ENCODE measurements at places on chromosomes 6 and 20.

DNA sequence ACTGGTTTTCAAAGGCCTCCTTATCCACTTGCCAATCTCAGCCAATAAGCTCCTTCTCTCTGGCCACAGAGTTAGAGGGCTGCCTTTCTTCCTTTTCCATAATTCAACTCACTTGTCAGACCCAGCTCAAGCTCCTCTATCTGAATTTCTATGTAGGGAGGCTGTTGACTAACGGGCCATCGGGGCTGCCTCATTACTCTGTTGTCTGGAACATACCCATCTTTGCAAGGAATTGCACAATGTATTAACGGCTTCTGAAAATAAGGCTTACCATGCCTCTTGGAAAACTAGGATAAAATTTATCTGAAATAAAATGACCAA is 28.5 kb upstream of the KIF6 start:
- no peak for DNase-seq

DNA sequence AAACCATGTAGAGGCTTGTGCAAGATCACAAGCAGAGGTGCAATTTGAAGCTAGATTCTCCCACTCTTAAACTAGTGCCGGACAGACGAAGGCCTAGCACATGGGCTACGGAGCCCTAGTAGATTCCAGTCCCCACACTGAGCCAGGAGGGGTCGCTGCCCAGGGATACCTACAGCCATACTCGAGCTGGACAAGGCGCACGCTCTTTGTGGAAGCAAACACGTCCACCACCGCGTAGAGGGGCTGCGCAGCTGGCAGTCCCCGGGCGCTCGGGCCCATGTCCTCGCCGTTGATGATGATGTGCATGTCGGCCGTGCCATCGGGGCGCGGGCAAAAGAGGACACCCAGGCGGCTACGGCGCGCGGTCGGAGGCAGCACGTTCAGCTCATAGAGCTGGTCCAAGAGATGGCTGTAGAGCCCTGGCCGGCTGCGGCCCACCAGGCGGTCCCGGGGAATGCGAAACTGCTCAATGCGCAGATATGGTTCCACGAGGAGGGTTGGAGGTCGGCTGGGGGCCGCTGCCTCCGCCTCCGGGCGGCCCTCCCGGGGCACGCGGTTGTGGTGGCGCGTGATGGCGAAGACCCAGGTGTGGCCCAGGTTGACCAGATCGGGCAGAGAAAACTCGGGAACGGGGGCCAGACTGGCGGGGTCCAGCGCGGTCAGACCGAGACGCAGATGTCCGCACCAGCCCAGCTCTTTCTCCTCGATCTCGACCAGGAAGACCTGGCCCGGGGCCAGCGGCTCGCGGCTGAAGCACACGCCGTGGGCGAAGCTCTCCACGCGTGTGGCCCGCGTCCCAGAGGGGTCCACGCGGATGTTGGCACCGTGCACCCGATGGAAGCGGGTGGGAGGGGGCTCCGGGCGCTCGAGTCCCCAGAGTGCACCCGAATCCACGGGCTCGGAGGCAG is 677 bp downstream of the NEURL2 start:
- no peak for DNase-seq

DNA sequence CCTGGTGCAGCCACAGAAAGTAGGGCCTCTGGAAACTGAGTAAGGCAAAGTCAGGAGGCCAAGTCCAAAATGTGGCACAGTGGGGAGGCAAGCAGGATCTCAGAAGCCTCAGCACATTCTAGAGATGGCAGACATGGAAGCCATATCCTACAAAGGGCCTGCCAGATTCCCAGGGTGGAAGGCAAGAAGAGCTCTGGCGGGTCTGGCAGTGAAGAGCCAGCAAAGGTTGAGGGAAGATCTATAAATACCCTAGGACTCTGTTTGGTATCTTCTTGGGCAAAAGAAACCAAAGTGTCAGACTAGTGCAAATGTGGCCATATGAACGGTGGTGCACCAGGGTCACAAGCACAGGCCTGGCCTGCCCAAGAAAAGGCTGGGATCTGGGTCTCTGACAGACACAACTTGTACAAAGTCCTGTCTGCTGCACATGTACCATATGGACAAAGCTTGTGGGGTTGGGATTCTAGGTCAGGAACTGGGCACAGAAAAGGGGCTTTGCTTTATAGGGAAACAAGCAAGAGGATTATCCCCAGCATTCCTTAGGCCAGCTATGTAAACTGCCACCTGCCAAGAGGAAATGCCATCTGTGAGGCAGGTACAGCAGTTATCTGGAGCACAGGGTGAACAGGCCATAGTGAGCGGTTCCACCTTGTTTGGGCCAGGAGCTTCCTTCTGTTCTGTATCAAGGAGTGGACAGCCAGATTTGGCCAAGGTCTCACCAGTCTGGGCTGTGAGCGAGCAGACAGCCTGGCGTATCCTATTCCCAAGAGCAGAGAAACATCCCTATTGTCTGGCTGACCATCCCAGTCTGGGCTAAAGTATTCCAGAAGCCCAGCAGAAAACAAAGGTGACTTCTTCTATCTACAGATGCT is 36.3 kb upstream of the SLC4A11 start:
- no peak for DNase-seq

GRCh38 chr6:133277900-133278545 is 36.9 kb downstream of the EYA4 start:
- DNase-seq: no peak

DNA sequence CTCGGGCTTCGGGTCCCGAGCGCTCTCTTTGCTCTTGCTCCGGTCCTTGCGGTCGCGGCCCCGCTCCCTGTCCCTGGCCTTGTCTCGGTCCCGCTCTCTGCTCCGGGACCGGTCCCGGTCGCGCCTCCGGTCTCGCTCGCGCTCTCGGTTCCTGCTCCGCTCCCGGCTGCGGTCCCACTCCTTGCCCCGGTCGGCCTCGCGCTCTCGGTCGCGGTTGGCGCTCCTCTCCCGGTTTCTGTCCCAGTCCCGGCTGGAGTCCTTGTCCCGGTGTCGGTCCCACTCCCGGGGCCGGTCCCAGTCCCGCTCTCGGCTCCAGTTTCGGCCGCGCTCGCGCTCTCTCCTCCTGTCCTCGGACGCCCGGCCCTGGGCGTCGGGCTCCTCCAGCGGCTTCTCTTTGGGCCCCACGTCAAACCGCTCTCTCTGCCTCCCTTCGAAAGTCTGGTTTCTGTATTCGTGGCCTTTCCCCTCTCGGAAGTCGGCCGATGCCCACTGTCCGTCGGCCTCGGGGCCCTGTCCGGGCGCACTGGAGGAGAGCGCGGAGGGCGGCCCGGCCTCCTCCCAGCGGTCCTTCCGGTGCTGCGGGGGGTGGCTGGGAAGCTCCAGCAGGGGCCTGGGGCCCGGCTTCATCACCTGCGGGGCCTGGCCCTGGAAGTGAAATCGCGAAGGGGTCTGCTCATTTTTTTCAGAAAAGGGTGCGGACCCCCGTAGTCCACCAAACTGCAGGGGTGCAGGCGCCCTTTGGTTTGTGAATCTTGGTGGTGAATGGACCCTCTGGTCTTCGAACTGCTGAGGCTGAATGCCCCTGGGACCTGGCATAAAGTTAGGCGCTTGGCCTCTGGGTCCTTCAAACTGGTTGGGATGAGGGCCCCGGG is 17.9 kb upstream of the TCFL5 start:
- DNase-seq: no peak

GRCh38 chr6:157868835-157869234 is 45.8 kb downstream of the SNX9 start:
- DNase-seq: no peak

- DNase-seq: no peak
Measured at GRCh38 chr6:11644071-11644470, 106.5 kb downstream of the TMEM170B start.

GRCh38 chr6:94362061-94362864 is 942.9 kb upstream of the EPHA7 start:
- no peak for DNase-seq
